Colonic mucosa (tissue), 4 donors: ENCODE measurements at places on chromosomes 5 and 9.
A peak's percentile ranks its signal among the peaks of the same experiment; 100 is the strongest.

- no peak for DNase-seq
Observed at GRCh38 chr5:62143268-62144229, 162.5 kb upstream of the KIF2A start.

- DNase-seq = no peak
Observed at GRCh38 chr5:75412111-75412990, 75.3 kb downstream of the HMGCR start.

DNA sequence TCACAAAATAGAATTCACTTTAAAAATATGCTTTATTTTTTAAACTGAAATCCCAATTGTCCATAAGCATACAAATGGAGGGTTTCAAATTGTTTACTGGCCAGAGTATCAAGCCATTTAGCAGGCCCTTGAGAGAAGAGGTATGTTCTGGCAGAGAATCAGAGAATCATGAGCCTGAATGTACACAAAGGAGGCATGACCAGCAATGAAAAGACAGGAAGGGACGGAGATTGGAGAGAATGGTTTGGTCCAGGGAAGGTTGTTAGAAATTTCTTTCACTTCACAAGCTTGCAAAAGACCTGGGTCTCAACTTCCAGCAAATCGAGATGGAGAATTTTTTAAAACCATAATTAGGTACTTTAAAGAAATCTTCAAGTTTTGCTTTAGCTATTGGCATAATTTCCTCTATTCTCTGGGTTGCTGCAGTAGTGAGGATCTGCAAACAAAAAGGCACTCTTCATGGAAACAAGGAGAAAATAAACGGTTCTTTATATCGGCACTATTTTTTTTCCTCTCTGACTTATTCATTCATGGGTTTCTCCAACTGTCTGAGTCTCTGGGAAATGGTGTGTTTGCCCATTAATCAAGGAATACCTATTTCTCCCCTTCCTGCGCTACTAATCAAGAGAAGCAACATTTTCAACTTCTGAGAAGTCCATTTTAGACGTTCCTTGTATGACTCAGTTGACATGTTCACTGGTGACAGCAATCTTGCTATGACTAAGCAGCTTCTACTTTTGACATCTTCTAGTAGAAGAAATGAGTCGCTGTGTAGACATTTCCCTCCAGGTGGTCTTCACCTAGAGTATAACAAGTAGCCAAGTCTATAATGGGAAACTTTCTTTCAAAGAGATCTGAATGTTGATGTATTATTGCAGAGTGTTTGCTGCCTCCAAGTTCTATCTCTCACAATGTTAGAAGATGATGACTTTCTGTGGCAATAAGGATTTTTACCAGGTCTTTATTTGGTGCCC is 23.1 kb upstream of the ERCC6L2 start:
- no peak for DNase-seq

DNA sequence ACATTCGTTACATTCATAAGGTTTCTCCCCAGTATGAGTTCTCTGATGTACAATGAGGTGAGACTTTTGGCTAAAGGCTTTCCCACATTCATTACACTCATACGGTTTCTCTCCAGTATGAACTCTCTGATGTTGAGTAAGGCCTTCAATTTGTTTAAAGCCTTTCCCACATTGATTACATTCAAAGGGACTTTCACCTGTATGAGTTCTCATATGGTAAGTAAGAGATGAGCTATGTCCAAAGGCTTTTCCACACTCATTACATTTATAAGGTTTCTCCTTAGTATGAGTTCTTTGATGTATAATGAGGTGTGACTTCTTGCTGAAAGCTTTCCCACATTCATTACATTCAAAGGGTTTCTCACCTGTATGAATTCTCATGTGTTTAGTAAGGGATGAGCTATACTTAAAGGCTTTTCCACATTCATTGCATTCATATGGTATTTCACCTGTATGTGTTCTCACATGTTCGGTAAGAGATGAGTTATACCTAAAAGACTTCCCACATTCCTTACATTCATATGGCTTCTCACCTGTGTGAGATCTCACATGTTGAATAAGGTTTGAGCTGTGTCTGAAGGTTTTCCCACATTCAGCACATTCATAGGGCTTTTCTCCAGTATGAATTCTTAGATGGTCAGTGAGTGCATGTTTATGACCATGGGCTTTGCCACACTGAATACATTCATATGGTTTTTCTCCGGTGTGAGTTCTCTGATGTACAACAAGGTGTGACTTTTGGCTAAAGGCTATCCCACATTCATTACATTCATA is 13.5 kb downstream of the ZFP37 start:
- DNase-seq = no peak

DNA sequence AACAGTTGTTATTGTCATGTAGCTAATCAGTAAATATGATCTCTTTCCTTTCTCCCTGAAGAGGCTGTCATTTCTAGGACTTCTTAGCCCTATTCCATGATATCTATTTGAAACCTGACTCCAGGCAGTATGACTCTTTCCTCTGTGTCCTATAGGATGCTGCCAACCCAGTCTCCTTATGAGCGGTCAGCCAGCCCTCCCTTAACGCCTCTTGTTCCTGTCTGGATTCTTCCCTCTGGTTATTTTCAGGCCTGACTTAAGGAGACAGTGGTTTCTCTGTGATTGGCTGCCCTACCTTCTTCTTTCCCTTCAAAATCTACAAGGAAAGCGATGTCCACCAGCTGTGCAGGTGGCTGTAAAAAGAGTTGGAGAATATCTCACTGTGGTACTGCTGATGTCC is 19.4 kb upstream of the C5orf63 start:
- no peak for DNase-seq

- DNase-seq = peak; percentile 60
Observed at GRCh38 chr5:108727236-108727650, 20.5 kb upstream of the FER start.

- DNase-seq = no peak
Observed at GRCh38 chr9:133650026-133650425, 13.9 kb downstream of the DBH start.

GRCh38 chr5:107330903-107331302 is 339.8 kb downstream of the EFNA5 start:
- no peak for DNase-seq

- DNase-seq = no peak
Observed at GRCh38 chr5:89573345-89573744, 690.4 kb upstream of the MEF2C start.

DNA sequence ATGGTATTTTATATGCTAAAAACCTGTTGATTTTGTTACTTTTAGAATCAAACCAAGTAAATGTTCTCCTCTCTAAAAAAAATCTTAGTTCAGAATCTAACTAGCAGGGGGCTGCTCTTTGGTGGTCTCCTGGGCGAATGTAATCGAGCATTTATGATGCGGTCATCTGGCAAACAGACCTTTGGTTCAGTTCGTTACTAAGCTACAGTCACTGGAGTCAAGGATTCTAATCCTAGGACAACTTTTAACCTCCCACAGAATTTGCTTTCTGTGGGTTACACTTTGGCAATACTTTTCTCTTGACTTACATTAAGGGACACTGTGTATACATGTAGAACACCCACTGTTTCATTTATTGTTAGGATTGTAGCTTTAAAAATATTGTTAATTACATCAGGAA is 26.3 kb upstream of the FREM1 start:
- no peak for DNase-seq

- DNase-seq = no peak
Observed at GRCh38 chr9:82152181-82152580, 163.6 kb downstream of the SPATA31D1 start.

GRCh38 chr9:130204959-130205358 is 32.8 kb downstream of the NCS1 start:
- DNase-seq = no peak

- DNase-seq = no peak
Observed at GRCh38 chr5:71978216-71978615, 129.1 kb upstream of the MAP1B start.

DNA sequence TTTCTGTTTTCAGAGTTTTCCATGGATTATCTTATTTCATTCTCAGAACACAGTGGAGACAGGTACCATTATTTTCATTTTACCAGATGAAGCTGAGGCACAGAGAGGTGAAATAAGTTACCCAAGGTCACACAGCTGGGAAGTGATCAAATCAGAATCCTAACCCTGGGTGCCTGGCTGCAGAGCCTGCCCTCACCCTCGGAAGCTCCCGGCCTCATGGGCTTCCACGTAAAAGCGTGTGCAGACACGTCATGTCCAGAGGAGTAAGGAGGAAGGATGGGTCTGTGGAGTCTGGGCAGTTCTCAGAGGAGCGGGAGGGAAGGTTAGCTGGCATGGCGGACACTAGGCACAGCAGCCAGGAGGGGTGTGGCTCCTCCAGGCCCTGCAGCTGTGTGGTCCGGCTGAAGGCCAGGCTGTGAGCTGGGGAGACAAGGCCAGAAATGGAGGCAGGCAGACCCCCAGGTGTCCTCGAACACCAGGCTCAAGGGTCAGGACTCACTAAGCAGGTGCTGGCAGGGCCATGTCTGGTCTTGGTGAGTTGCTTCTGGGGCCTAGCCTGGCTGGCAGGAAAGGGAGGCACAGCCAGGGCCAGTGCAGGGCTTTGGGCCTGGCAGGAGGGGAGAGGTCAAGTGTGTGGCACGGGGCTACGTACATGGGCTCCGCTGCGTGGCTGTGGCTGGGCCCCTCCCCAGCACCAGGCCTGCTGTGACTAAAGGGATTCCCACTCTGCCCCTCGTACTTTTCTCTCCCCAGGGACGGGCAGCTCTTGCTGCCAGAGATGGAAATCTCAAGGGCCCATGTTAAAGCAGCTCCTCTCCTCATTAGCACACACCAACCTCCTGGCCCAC is 5.6 kb downstream of the TBC1D9B start:
- no peak for DNase-seq

DNA sequence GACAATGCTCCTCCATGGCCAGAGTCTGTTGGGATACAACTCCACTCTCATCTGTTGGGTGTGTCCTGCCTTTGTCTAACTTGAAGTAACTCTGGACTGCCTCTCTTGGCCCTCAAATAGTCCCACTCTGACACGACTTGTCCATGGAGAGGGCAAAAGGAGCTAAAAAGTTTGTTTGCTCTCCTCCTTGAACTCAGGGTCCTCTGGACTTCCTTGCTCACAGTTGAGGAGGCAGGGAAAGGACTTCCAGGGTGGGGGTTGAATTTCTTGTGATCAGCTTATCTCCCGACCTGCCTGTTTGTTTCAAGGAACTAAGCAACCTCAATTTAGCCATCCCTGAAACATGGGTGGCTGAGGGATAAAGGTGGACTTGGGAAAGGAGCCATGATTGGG is 11.7 kb downstream of the DNAJB5 start:
- no peak for DNase-seq

DNA sequence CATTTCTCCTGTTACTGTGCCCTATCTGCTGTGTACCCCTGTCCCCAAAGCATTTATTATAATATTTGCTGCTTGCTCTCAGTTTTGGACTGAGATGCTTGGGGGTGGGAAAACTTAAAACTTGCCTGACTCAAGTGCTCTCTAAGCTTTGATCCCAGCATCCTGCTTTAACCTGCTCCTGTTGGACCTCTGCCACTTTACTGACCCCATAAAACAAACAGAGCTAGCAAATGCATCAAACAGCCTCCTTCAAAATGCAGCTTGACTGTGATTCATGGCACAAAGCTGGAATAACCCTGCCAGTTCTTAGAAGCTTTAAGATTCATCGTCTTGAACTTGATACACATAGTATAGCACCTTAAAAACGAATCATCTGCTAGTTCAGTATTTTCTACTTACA is 212.5 kb downstream of the DEPDC1B start:
- peak; percentile 24 for DNase-seq

- no peak for DNase-seq
Observed at GRCh38 chr5:153617190-153617589, 126.7 kb downstream of the GRIA1 start.

GRCh38 chr9:2859776-2860379 is 16.0 kb upstream of the PUM3 start:
- peak; percentile 68 for DNase-seq

GRCh38 chr5:143056792-143057579 is 286.8 kb downstream of the ARHGAP26 start:
- no peak for DNase-seq

DNA sequence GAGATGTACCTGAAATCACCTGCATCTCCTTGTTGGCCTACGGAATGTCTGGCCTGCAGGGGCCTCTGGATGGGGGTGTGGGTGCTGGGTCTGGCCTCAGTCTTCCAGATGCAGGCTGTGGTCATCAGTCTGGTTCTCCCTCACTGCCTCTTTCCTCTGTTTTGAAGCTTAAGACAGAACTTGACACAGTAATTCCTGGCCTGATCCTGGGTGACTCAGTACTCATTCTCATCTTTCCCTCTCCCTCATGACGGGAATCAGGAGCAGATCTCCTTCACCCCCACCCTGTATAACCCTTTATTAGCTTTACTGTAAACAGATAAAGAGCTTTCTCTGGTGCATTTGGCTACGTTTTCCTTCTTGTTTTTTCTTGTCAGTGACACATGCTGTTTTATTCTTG is 89.3 kb upstream of the ADAMTS16 start:
- DNase-seq = no peak

- DNase-seq = no peak
Observed at GRCh38 chr9:125750627-125751011, 3.4 kb downstream of the PBX3 start.

DNA sequence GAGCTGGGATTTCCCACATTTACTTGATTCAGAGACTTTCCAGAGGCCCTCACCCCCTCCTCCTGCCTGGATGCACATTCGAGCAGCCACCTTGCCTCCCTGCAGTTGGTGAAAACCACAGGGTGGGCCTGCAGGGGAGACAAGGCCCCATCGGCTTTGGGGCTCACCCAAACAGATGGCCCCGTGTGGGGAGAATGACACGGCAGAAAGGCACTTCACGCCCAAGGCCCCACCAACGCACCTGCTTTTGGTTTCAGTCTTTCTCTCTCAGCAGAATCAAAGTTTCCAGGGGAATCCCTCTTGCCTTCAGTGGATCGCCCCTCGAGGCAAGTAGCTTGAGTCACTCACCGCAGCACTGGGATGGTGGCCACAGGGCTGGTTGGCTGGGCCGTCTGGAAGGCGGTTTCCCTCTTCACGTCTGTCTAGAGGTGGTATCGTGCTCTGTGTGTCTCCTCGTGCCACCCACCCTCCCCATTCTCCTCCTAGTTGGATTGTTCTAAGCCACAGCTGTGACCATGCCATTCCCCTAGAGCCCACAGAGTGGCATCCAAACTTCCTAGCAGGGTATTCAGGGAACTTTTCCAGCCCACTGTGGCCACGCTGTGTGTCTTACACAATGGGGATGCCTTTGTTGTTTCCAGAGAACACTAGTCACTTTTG is 31.8 kb downstream of the SEC61B start:
- no peak for DNase-seq

- DNase-seq = no peak
Observed at GRCh38 chr5:129387944-129388343, 72.2 kb upstream of the ADAMTS19 start.
